ENCODE measurements at places on chromosomes 7 and 10.

DNA sequence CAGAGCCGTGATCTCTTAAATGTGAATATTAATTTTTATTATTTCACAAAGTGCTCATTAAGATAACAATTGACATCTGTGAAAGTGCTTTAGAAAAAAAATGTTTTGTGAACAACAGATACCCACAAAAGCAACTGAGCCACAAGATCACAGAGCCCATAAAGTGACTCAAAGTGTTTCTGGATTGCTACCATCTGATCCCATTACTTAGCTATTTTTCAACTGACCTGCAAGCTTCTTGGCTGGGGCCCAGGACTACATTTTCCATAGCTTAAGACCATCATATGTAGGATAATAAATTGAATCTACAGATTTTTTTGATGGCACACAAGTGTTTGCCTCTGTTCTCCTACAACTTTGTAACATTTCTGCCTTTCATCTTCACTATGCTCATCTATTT lies 674.4 kb downstream of the PHTF2 start:
- DNase-seq = no peak

DNA sequence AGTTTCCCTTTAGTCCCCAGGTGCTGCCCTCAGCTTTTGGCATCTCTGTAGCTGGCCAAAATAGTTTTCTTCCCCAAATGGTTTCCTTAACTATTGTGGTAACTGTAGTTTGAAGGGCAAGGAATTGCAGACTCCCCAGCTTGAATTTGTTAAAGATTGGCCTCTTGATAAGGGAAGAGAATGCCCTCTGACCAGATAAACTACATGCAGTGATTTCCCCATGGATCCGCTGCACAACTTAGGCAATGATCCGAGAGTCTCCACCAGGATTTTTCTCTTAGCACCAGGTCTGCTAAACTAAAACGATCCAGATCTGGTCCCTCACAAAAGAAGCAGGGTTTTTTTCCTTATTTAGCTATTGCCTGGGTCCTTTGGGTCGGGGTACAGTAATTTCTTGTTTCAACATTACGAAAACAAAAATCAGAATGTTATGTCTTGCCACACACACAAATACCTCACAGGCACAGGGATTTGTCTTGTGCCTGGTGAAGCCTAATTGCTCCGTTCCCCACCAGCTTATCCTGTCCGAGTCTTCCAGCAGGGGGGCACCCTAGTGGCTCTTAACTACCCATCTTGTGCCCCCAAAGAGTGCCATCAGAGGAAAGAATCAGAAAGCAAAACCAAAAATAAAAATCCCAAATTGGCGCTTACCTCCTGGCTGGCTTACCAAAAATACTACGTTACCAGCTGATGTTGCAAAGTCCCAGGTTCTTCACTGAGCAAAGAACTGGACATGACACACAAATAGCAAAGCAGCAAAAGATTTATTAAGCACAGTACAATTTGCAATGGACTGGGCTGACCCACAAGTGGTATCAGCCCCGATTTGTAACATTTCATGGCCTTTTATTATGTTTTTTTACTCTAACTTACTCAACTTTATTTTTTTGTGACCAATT lies 16.4 kb upstream of the STEAP2 start:
- no peak for DNase-seq

- no peak for DNase-seq
Observed at GRCh38 chr10:117135480-117136140, 2.5 kb downstream of the VAX1 start.

- DNase-seq = no peak
Observed at GRCh38 chr7:98483276-98483963, 82.5 kb upstream of the BAIAP2L1 start.

Measured in Kasumi-1 (cell line).